ENCODE measurements at places on chromosomes 5 and 9.

- DNase-seq, result no peak
Measured at GRCh38 chr5:100838048-100838473, 65.0 kb downstream of the ST8SIA4 start.

DNA sequence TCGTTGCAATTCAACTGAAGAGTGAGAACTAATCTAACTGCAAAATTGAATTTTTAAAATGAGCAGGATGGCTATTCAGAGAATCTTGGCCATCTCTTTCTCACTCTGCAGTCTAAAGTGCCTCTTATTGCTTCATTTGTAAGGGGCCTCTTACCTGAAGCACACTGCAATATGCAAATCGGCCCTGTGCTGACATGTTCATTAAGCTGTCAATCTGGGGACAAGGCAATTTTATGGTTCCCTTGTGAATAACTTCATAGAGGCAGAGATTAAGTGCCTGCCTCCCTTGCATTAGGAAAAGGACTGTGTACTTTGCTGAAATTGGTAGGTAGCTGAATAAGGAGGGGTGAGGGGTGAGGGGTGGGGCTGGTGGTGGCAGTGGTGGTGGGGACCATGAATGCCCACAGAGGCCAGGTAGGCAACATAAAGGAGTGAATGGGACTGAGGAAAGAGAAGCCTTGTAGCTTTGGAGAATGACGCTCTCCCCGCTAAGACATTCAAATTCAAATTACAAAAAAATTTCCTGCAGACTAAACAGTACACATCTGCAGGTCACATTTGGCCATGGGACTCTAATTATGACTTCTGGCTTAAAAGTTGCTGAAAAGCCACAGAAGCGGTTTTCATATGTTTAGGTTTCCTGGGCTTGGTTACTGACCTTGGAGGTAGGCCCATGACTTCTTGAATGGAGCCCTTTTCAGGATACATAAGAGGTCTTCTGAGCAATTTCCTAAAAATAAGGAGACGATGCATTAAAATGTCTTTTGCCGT lies 25.0 kb downstream of the TNFSF8 start:
- DNase-seq, result no peak

GRCh38 chr5:79716839-79717238 lies 27.2 kb downstream of the CMYA5 start:
- no peak for DNase-seq

GRCh38 chr5:75052192-75053053 lies at the start of gene GCNT4:
TSS of gene GCNT4 (minus strand) at chr5:75052558. CDS start at chr5:75030037, 22,521 bp downstream.
- DNase-seq, result no peak

GRCh38 chr5:150298701-150299451 lies 3.8 kb downstream of the ARSI start:
- peak; percentile 79 for DNase-seq

DNA sequence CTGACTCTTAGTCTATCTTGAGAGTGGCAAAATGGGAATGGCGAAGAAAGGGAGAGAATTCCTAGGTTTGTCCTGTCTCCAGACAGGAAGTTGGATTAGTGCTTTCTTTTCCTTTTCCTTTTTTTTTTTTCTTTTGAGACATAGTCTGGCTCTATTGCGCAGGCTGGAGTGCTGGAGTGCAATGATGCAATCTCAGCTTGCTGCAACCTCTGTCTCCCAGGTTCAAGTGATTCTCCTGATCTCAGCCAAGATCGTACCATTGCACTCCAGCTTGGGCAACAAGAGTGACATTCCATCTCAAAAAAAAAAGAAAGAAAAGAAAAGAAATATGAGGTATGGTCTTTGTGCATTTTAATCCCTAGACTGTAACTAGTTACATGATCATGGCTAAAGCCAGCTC lies 12.6 kb upstream of the KIF27 start:
- DNase-seq, result no peak

DNA sequence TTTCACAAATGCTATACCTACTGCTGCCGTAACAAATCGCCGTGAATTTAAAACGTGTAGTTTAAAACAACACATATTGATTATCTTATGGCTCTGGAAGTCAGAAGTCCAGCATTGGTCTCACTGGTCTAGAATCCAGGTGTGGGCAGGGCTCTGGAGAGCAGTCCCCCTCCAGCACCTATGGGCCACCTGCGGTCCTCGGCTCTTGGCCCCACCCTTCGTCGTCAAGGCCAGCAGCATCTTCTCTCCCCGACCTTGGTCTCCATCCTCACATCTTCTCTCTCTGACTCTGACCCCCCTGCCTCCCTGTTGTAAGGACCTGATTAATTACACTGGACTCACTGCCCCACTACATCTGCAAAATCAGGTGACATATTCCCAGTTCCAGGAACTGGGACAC lies 106.4 kb upstream of the COL5A1 start:
- no peak for DNase-seq

DNA sequence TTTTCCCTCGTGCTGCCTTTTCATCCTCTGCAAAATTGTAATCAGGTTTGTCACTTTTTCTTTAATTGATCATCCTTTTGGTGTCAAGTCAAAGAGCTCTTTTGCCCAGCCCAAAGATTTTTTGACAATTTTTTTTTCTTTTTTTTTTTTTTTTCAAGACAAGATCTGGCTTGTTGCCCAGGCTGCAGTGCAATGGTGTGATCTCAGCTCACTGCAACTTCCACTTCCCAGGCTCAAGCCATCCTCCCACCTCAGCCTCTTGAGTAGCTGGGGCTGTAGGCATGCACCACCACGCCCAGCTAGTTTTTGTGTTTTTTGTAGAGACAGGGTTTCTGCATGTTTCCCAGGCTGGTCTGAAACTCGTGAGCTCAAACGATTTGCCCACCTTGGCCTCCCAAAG lies 36.7 kb downstream of the CDK7 start:
- peak; percentile 3 for DNase-seq

DNA sequence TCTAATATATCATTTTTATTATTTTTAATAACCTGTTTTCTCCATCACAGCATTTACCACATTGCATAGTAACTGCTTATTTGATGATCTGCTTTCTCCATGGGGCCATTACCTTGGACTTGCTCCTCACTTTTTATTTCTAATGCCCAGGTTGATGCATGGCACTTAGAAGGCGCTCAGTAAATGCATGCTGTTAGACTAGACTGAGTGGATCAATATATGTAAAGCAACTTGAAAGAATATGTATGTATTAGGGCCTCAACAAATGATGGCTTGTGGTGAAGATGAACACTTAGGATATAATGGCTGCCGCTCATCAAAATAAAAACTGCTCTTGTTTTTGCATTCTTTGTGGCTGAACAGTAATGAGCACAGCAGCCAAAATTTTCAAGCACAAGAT lies 5.8 kb downstream of the DAPK1 start:
- no peak for DNase-seq

DNA sequence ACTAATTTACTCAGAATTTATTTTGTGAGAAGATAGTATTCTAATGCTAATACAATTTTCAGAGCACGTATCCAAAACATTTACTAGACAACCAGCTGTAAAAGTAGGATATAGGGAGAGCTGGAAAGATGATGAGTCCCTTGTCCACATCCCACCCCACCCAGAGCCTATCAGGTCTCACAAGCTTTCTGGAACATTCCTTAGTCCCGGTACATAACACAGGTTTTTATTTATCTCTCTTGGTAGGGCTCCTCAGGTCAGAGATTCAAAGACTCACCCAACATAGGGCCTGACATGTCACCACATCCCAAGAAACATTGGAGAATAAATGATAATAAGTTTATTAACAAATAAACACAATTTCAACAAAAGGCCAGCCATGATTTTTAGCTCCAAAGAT lies 13.8 kb upstream of the RAD23B start:
- DNase-seq, result no peak

DNA sequence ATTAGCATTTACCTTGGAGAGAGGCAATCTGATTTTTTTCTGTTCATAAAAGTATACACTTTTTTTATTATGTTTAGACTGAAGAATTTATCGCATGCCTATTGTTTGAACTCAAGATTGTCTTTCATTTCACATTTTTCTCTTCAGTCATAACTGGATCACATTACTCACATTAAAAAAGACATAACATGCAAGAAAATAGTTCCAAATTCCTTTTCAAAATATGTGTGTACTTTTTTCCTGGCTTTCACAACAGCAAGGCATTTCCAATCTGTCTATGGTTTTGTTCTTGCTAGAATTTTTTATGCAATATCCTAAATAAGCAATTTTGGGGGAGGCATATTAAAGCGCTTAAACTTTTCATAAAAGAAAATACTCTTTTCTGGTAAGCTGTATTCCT lies 21.2 kb downstream of the FTMT start:
- DNase-seq, result no peak

DNA sequence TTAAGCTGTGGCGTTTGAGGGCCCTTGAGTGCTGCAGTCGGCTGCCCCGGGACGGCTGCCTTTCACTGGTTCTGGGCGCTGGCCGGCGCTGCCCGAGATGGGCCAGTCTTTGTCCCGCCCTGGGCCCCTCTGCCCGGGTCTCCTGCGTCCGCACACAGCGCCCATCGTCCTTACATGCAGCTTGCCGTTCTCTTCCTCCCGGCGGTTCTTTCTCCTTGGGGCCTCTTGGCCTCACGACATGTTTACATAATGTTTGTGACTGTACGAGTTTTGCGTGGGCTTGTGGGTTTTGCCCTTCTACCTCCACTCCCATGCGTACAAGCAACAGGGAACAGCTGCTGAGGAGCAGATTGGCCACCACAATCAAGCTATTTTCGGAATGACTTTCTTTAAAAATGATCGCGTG lies 618 bp downstream of the TNPO1 start:
- no peak for DNase-seq

DNA sequence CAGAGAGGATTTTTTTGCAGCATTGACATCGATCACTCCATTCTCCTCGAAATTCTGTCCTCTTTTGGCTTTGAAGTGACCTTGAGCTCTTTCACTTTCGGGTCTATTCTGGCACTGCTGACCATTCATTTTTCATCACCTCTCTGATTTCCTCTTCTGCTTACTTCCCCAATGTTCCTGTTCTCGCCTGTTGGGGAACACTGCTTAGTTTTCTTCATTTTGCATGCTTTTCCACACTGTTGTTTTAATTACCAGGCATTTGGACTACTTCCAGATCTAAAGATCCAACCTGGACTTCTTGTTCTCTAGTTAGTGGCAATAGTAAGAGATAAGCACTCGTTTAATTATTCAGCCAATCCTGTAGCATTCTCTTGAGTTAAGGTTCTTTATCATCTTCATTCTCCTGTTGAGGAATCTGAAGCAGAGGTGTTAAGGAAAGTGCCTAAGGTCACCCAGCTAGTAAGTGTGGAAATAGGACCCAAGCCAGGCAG lies 53.4 kb downstream of the MAN2A1 start:
- no peak for DNase-seq

DNA sequence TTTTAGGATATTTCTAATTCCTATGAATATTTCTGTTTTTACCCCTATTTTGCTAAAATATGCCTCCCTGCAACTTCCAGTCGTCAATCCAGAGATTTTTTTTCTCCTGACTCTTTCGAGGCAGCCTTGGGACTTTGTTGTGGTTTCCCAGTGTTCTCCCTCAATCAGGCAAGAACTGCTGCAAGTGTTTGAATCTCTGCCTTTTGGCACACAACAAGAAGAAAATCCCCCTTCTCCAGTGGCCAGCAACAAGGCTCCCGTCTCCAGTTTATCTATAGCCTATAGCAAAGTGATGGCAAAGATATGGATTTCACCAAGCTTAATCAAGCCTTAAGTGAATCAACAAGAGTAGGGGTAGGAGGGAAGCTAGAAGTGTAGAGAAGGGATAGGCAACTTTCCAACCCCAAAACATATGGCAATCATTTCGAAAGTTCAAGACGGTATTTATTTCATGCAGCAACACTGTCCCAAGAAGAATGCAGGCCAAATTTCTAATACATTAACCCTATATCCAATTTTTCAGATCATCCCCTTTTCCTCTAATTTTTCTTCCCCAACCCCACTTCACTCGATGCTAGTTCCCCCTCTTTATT lies 37.7 kb upstream of the PAPPA start:
- no peak for DNase-seq

- no peak for DNase-seq
Measured at GRCh38 chr5:13536933-13537332, 407.6 kb downstream of the DNAH5 start.

DNA sequence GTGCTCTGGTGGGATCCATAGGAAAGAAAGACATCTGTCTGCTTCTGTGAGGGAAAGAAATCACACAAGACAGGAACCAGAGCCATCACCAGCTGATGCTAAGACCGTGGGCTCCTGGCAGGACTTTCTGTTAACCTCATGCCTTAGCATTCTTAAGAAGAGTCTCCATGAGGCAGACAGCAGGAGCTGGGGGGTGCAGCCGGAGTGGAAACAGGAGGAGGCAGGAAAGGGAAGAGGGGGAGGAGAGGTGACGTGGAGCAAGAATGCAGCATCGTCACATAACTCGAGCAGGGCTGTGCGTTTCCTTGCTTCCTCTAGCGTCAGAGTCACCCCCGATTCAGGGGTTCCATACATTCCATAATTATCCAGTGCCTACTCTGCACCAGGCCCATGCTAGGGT lies 53.6 kb downstream of the ERGIC1 start:
- no peak for DNase-seq

- DNase-seq, result peak; percentile 3
Measured at GRCh38 chr9:20838218-20838617, 154.2 kb downstream of the FOCAD start.

DNA sequence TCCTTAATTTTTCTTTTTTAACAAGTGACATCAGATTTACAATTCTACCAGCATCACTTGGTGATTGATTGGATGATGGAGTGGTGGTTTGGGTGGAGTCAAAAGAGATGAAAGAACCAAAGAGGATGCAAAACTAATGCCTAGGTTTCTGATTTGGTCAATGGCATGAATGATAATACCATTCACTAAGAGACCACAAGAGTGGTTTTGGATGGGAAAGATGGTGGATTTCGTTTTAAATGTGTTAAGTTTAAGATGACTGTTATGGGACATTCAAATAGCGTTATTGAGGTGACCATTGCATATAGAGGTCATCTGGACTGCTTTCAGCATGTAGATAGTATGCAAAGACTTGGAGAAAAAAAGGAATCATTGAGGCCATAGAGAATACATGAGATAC lies 3.6 kb downstream of the SMC5 start:
- no peak for DNase-seq

DNA sequence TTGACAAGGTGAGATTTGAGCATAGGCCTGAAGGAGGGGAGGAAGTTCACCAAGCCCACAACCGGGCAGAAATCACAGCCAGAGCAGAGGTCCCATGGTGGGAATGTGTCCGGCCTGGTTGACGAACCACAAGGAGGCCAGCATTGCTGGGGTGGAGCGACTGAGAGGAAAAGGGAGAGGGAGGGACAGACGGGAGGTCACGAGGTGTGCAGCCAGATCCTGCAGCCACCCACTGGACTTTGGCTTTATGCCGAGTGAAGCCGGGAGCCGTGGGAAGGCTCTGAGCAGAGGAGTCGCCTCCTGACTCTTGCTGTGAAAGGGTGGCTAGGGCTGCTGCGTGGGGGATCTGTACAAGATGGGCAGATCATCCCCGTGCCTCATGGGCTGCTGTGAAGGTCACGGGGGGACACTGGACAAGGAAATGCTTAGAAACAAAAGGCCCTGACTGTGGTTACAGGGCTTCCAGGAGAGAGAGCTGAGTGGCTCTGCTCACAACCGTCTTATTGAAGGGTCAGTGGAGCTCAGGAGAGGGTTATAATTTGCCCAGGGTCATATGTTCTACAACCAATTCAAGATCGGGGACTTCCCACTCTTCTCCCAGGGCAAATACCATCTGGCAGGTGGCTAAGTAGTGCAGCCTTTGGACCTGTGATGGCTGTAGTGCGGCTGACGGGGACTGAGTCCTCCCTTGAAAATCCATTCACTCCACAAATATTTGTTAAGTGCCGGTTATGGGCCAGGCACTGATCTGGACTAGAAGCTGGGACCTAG lies 15.6 kb upstream of the CD74 start:
- DNase-seq, result no peak

GRCh38 chr5:72378639-72379289 lies 58.6 kb downstream of the PTCD2 start:
- no peak for DNase-seq

GRCh38 chr5:137190031-137190430 lies 309.1 kb downstream of the SPOCK1 start:
- no peak for DNase-seq
